Cerebellum (tissue), 4 donors: ENCODE measurements at places on chromosomes 5 and 9.

GRCh38 chr9:97059626-97060025 lies 20.7 kb upstream of the CTSV start:
- no peak for DNase-seq

GRCh38 chr5:16902846-16903245 lies 33.2 kb downstream of the MYO10 start:
- no peak for DNase-seq

- no peak for DNase-seq
Observed at GRCh38 chr5:176727528-176727900, 80.2 kb downstream of the TSPAN17 start.

DNA sequence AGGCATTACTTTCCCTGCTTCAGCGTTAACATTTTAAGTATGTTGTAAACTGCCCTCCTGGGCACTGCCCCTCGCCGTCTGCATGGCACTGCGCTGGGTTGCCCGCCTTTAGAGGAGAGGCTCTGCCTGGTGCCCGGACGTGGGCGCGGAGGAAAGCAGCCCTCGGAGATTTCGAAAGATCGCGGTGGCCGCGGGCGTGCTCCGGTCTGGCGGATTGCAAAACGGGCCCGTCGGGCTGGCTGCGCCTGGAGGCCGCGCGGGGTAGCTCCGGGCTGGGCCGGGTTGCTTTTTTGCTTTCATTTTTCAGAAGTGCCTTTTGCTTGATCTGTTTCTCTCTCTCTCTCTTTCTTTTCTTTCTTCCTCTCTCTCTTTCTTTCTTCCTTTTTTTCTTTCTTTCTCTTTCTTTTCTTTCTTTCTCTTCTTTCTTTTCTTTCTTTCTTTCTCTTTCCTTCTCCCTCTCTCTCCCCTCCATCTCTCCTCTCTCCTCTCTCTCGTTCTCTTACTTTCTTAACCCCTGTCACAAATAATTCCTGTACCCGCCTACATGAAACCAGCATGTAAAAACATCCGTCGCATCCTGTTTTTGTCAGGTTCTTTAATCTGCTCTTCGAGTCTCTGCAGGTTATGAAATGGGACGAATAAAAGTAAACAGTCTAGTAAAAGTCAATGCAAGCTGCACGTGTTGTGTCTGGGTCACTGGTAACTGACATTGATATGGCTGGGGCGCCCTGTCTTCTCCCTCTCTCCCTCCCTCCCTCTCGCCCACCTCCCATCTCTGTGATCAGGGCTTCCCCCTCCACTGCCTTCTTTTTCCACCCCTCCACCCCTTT lies 1.7 kb downstream of the FST start:
- DNase-seq, result no peak

DNA sequence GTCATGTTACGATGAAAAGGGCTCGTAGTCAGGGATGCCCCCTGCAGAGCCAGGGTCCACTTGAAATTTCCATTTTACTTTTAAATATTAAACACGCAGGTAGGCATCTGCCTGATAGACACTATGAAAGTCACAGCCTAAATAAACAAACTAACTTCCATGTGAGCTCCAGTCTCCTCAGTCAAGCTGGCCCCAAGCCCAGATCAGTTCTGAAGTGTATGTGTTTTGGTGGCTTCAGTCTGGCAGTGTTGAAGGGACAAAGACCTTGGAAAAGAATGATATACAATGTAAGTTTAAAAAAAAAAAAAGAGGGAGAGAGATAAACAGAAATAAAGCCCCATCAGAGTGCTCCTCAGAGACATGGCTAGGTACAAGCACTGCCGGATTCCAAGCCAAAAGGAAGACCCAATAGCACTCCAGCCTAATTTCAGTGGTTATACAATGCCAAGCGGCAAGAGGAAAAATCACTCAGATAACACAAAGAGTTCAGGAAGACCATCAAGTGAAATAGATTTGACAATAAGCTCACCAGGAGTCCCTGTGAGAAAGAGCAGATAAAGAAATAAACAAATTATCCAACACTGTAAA lies 181.0 kb downstream of the BNC2 start:
- DNase-seq, result no peak

DNA sequence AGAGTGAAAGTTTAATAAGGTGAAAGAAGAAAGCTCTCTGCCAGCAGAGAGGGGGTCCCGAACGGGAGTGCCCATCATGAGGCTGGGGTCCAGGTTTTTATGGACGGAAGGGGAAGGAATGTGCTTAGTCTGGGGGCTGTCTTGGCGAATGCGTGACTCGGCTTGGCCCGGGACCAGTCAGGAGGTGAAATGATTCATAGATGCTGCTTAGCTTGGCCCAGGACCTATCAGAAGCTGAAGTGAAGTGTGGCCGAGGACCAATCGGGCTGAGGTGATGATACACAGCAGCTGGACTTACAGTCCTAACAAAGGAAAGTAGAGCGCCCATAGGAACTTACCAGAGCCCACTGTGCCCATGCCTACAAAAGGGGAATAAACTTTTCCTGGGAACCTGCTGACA lies 3.9 kb upstream of the FKTN start:
- DNase-seq, result no peak

GRCh38 chr5:111472096-111472495 lies 40.2 kb downstream of the STARD4 start:
- no peak for DNase-seq

DNA sequence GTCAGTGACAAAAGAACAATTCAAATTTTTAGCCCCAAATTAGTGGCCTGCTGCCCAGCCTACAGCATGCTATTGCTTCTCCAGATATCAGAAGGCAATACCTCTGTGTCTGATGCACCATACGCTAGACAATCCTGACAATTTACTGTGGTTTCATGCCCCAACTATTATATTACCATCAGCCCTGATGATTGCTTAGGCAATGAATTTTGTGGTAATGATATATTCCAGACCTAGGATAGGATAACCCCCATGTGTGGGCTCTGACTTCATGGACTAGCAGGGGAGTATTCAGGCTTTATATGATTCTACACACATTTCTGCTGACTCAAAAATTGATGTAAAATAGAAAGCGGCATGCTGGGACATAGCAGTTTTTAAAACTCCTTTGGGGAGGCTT lies 168.7 kb upstream of the FST start:
- DNase-seq, result no peak

DNA sequence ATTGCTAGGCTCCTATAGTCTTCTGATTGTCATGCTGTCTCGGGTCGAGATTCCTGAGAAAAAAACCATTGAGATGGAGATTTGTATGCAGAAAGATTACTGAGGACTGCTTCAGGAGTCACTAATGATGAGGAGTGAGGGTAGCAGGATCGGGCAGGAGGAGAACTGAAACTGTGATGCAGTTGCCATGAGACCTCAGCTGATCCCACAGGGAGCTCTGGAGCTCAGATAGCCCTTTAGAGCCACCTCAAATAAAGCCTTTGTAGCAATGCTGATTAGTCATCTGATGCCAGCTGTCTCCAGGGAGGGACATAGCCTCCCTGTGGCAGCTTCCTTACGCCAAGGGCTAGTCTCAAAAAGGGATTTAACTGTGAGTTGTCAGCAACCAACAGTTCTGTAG lies 256.9 kb downstream of the DMAC1 start:
- no peak for DNase-seq

GRCh38 chr5:154612666-154613065 lies 134.6 kb upstream of the HAND1 start:
- DNase-seq, result no peak

DNA sequence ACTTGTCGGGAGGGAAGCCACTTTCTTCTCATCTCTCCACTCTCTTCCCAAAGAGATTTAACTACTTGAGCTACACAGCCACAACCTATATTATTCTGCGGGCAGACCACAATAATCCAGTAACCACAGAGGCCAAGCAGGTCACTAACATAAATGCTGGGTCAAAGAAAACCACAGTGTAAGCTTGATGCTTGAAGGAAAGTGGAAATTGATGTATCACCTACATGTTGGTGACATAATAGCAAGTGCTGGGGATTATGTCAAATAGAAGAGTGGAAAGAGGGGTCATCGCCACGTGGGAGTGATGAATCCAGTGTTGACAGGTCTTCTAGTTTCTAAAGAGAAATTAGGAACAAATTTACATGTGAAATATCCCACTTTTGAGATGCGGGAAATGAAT lies 40.9 kb downstream of the RFK start:
- DNase-seq, result no peak

DNA sequence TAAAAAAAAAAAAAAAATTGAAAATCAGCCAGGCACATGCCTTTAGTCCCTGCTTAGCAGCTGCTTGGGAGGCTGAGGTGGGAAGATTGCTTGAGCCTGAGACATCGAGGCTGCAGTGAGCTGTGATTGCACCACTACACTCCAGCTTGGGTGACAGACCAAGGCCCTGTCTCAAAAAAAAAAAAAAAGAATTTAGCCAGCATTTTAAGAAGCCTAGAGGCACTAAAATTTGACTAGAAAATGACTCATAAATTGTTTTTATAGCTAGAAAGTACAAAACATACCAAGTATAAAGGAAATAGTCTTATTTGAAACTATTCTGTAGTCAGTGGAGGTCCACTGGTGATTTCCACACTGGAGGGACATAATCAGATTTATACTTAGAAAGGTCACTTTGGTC lies 17.5 kb downstream of the LRRC70 start:
- no peak for DNase-seq

- no peak for DNase-seq
Observed at GRCh38 chr9:128244091-128244836, 31.5 kb downstream of the GOLGA2 start.

- DNase-seq, result peak; percentile 7
Observed at GRCh38 chr5:174503461-174504265, 220.7 kb upstream of the MSX2 start.

- DNase-seq, result no peak
Observed at GRCh38 chr9:38196714-38197113, 127.7 kb upstream of the SHB start.

DNA sequence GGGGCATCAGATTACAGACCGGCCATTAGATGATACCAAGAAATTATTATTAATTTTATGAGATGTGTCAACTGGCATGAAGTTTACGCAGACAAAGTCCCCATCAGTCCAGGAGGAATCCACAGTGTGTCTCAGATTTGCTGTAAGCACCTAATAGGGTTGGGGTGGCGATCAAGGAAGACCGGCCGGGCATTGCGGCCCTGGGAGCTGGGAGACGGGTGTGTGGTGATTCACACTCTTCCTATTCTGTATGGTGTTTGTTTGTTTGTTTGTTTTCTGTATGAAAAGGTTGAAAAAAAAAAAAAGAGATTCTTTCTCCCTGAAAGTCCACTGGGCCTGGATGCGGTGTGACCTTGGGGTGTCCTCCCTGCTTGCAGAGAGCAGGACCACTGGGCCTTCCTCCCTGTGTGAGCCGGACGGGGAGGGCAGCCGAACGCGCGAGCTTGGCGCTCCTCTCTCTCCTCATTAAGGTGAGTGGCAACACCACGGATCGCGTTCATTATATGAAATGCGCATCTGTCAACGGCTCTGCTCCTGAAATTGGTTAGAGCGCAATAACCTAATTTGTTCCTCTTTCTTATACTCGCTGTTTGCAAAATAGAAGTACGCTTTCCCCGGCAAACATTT lies 15.1 kb downstream of the RASGEF1C start:
- DNase-seq, result no peak

GRCh38 chr5:57532513-57533497 lies 50.2 kb upstream of the ACTBL2 start:
- no peak for DNase-seq

GRCh38 chr5:173139631-173140030 lies 4.7 kb upstream of the BNIP1 start:
- no peak for DNase-seq

GRCh38 chr5:39213447-39214207 lies 5.7 kb downstream of the FYB1 start:
- no peak for DNase-seq

DNA sequence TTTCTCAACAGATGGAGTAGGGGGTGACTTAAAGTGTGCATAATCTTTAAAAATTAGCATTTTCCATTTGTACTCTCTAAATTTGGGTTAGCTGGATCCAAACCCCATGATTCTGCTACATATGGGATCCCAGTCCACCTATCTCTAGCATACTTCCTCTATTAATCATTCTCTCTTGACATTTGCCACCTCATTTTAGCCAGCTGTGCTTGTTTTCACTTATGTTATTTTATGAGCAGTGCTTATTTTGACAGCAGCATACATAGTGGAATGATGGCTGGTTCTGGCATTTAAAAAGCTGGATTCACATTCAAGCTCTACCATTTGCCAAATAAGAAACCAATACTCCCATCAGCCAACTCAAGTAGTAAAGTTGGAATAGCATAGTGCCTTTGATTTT lies 22.5 kb upstream of the SNX18 start:
- DNase-seq, result no peak

DNA sequence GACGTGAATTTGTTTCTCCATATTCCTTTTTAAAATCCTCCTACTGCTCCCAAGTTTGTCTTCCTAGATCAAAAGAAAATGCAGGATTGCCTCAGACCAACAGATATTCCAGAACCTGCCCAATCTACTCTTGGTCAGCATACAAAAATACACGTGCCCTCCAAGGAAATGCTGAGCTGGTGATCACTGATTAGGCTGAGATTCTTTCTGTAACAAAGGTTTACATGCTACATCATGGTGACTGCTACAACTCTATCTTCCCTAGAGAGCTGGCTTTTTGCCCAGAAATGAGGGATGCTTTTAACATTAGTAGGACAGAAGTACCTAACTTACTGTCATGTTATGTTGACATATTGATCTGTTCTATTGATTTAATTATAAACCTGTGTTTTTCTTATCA lies 35.5 kb downstream of the OR2Y1 start:
- DNase-seq, result no peak

- no peak for DNase-seq
Observed at GRCh38 chr9:250039-250438, 35.4 kb downstream of the DOCK8 start.

- DNase-seq, result peak; percentile 61
Observed at GRCh38 chr9:76603448-76603895, 144.5 kb downstream of the GCNT1 start.

- no peak for DNase-seq
Observed at GRCh38 chr5:173329491-173330337, 1.5 kb upstream of the STC2 start.

GRCh38 chr9:135896626-135897025 lies 10.7 kb downstream of the CAMSAP1 start:
- no peak for DNase-seq

DNA sequence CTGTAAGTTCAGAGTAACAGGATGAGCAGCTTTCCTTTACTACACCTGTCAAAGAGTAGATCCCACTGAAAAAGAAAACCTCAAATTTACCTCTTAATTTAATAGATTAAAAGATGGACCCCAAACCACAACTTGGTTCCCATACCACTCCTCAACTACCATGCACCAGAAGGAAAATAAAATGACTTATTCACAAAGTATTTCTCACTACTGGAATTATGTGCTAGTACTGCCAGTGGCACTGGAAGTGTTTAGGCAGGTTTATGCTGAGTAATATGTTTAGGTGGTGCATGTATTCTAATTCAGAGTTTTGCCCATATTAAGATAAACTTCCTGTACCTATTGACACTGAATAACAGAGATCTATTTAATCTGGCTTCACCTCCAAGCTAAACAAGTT lies 6.6 kb downstream of the PLK2 start:
- DNase-seq, result no peak
